ENCODE measurements at places on chromosomes 1 and 21. TPM values are rescaled to one million over a fixed set of nuclear protein-coding genes. Genes with fewer than 3 reads are reported as not detected.

Gene DNAH14
- total RNA-seq: 2.7 TPM

Gene SYNC
- total RNA-seq: 103 TPM

Gene SPATA17
- 0.18 TPM for total RNA-seq

Gene SUSD4
- 2.7 TPM for total RNA-seq

Gene LDLRAP1
- total RNA-seq: 3.6 TPM

Gene CELA3B
- total RNA-seq: not detected

Gene HTR6
- not detected for total RNA-seq

Gene ZFP69B
- 6.8 TPM for total RNA-seq

Gene F3
- 102 TPM for total RNA-seq

Gene FNDC5
- total RNA-seq: 1.7 TPM

Gene BTBD8
- total RNA-seq: 3.6 TPM

Gene MLLT11
- total RNA-seq: 5.3 TPM

Gene SYTL1
- 0.18 TPM for total RNA-seq

Gene FMO3
- total RNA-seq: not detected

Gene LCE1B
- not detected for total RNA-seq

DNA sequence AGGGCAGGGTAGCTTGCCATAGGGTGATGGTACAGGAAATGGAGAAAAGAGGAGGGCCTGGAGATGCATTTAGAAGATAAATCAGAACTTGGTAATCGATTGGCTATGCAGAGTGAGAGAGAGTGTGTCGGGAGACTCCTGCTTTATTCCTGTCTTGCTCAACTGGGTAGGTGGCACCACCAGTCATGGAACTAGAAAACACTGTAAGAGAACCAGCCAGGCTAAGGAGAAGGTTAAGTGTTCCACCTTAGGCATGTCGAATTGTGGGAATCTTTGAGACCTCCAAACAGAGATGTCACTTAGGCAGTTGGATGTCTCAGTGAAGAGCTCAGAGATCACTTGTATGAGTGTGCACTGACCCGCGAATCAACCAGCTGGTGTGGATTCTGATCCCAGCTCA is 28.7 kb upstream of the RD3 start:
- DNase-seq: no peak

- peak; percentile 33 for DNase-seq
These were observed 94.7 kb downstream of the SSBP3 start for GRCh38 chr1:54311506-54311905.

- no peak for DNase-seq
These were observed 18.5 kb downstream of the SLC66A1 start for GRCh38 chr1:19330449-19331135.

GRCh38 chr1:176949033-176949662 is 215.4 kb downstream of the ASTN1 start:
- DNase-seq: peak; percentile 24

- DNase-seq: peak; percentile 81
These were observed 49.7 kb downstream of the MDM4 start for GRCh38 chr1:204565617-204566582.

DNA sequence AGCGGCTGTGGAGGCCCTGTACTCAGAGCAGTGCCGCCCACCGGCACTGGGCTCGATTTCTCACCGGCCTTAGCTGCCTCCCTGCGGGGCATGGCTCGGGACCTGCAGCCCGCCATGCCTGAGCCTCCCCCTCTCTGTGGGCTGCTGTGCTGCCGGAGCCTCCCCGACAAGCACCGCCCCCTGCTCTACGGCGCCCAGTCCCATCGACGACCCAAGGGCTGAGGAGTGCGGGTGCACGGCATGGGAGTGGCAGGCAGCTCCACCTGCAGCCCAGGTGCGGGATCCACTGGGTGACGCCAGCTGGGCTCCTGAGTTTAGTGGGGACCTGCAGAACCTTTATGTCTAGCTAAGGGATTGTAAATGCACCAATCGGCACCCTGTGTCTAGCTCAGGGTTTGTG is 5.2 kb upstream of the SOD1 start:
- DNase-seq: no peak

DNA sequence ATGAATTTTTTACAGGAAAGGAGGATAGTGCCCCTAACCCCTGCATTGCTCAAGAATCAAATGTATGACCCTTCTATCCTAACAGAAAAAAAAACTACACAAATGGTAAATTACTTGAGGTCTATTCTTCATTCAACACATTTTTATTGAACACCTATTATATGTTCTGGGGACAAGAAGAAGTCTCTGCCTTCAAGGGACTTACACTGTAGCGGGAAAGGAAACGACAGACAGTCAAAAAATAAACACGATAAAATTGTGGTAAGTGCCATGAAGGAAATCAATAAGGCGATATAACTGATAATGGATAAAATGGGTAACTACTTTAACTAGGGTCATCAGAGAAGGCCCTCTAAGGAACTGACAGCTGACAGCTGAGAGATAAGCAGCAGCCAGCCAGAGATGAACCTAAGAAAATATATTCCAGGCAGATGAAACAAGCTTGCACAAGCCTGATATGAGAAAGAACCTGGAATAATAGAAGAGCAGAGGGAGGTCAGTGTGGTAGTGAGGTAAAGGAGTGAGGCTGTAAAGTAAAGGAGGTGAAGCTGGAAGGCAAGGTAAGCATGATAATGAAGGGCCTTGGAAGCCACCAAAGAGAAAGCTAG is 66.4 kb downstream of the PHTF1 start:
- no peak for DNase-seq

GRCh38 chr1:175857756-175858155 is 114.4 kb upstream of the TNR start:
- no peak for DNase-seq

- DNase-seq: peak; percentile 23
These were observed 165.3 kb upstream of the USP24 start for GRCh38 chr1:55380355-55380970.

DNA sequence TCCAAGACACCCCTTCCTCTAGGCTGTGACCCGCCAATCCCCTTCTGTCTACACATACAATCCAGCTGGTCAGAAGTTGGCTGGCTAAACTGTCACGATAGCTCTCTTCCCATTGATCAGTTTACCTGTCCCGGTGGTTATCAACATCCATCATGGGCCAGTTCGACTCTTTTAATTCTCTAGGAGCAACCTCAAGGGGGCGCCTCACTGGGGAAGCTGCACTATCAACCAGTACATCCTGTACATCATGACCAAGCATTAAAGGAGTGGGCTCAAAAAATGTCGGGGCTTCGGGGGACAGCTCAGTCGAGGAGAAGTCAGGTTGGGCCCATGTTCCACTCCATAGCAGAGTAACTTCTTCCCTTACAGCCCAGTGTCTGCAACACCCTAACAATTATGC is 53.2 kb upstream of the B3GALNT2 start:
- DNase-seq: no peak

GRCh38 chr1:30801771-30802198 is 44.2 kb upstream of the LAPTM5 start:
- DNase-seq: peak; percentile 48

DNA sequence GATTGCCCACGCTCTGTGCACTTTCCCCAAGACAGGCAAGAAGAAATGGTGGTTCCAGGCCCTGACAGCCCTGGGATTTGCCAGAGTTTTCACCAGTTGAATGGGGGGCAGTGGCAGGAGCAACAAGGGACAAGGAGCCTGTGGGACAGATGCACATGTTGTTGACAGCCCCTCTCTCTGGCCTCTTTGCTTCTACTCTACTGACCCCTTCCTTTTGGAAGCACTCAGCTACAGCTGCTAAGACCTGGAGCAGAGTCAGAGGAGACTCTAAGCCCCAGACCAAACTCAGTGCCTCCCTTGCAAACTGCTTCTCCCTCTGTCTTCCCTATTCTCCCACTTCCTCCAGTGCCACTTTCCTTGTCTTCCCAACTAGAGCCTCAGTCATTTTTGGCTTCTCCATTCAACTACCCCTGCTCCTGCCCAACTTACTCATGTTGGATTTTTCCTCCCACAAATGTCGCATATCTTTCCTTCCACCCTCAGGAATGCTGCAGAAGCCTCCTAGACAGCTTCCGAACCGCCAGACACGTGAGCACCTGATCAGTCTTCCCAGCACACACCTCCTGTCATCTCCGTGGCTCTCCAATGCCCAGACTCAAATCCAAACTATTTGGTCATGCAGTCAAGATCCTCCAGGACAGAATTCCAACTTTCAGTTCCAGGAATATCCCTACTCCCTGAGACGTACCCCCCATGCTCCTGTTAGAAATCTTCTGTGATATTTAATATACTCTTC is 9.1 kb downstream of the INKA2 start:
- no peak for DNase-seq

GRCh38 chr1:119895102-119895501 is 1.2 kb downstream of the ADAM30 start:
- DNase-seq: no peak

DNA sequence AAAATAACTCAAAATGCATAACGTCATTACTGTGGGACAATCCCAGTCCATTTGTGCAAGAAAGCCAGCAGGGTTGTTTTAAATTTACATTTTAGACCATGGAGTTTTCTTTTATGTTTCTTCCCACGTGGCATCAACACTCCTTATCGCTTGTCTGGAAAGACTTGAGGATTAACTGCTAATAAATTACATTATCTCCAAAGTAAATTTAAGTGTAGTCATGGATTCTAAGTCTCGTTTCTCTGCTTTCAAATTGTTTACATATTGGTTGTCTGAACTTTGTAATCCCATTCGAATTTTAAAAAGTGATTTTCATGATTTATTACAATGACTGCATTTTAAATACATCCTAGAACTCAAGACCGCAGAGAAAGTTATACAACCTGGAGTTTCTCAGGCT is 119.3 kb upstream of the ADAMTS5 start:
- DNase-seq: no peak
